ENCODE measurements at places on chromosomes 12 and 14.

DNA sequence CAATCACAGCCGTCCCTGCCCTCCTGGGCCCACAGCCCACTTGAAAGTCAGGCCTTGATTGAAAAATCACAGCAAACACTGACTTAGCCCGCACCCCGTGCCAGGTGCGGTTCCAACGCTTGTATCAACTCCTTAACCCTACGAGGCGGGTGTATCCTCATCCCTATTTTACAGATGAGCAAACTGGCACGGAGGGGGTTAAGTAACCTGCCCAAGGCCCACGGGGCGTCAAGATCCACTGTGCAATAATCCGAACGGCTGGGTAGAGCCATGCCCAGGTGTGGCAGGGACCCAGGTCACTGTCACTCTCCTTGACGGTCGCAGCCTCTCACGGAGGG is 583 bp downstream of the DNAH10 start:
- DNase-seq, result no peak

DNA sequence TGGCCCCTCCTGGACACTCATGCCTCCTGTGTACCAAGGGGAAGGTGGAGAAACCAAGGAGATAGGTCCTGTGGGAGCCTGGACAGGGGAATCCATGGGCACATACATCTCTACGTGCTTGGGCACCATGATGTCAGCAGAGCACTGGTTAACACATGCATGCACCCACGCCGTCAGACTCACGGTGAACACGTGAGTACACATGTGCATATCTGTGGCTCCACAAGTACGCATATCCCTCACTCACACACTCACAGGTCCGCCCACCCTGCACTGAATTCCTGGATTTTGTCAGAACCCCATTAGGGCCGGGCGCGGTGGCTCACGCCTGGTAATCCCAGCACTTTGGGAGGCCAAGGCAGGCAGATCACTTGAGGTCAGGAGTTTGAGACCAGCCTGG is 29.1 kb upstream of the COX6A1 start:
- DNase-seq, result no peak

- no peak for DNase-seq
Measured at GRCh38 chr12:82708061-82708879, 21.6 kb downstream of the TMTC2 start.

DNA sequence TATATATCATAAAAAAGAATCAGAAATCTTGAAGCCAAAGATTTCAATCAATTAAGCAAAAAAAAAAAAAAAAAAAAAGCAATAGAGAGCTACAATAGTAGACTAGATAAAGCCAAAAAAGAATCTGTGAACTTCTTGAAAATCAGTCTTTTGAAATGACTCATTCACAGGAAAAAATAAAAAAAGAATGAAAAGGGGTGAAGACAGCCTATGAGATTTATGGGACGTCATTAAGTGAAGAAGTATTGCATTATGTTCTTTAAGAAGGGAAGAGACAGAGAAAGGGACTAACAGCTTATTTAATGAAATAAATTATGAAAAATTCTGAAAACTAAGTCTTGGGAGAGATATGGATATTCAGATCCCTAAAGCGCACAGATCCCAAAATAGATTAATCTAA is 103.8 kb downstream of the ACSS3 start:
- DNase-seq, result no peak

GRCh38 chr12:22310709-22311108 is 23.8 kb downstream of the ST8SIA1 start:
- no peak for DNase-seq

- DNase-seq, result peak; percentile 69
Measured at GRCh38 chr12:752695-753610, 574 bp downstream of the WNK1 start.

- DNase-seq, result no peak
Measured at GRCh38 chr14:105472486-105472991, 2.1 kb upstream of the CRIP2 start.

- DNase-seq, result no peak
Measured at GRCh38 chr12:34190054-34190453, 167.8 kb downstream of the ALG10 start.

DNA sequence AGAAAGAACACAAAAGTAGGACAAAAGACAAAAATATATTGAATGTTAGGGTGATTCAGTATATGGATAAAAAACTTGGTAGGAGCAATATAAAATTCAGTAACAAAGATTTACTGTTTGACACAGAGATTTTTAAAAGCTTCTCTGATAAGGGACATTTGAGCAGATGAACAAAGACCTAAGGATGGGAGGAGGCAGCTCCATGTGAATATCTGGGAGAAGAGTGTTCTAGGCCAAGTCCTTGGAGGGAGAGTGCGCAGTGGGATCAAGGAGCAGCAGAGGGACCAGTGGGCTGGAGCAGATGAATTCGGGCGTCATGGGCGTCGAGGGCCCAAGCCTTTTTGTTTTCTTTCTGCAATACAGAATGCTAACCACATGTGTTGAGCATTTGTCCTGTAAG is 174.4 kb downstream of the PRKCH start:
- DNase-seq, result no peak
